GM23338 (cell line): ENCODE measurements at places on chromosomes 4 and X. TPM values are rescaled to one million over a fixed set of nuclear protein-coding genes. Genes with fewer than 3 reads are reported as not detected.

GRCh38 chrX:103453655-103454054 is 65.6 kb downstream of the RAB40A start:
- no peak for DNase-seq

Gene CITED1
- 1.1 and 2.0 TPM in 2 replicates for polyA plus RNA-seq

DNA sequence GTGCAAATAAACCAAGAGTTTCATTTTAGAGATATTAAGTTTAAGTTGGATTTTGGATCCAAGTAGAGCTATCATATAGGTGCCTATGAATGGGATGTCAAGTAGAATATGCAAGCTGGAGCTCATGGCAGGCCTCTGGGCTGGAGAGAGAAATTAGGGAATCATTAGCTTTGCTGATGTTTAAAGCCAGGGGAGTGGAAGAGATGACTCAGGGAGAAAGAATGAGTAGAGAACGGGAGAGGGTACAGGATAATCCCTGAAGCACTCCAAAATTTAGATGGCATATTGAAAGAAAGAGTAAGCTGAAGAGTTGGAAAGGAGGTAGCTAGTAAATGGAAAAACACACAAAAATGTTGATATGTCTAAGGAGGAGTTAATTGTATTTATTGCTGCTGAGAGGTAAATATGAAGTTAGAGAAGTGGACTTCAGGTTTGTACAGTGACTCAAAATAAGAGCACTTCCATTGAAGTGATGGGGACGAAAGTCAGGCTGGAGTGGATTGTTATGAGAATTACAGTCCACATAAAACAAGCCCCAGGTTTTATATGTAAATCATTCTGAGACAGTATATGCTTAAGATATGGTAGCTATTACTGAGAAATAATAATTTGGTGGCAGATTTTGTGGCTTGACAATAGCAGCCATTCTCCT is 72.5 kb upstream of the GRXCR1 start:
- no peak for DNase-seq

- DNase-seq: no peak
Measured at GRCh38 chrX:40278340-40279090, 180.8 kb upstream of the BCOR start.
